ENCODE measurements at places on chromosomes 2 and 18.
A peak's percentile ranks its signal among the peaks of the same experiment; 100 is the strongest.

DNA sequence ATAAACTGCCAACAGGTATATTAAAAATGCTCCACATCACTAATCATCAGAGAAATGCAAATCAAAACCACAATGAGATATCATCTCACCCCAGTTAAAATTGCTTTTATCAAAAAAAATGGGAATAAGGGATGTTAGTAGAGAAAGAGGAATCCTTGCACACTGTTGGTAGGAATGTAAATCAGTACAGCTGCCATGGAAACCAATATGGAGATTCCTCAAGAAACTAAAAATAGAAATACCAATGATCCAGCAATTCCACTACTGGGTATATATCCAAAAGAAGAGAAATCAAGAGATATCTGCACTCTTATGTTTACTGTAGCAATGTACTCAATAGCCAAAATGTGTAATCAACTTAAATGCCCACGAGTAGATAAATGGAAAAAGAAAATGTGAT lies 40.6 kb downstream of the ZRANB3 start:
- DNase-seq = no peak

- DNase-seq = no peak
Observed at GRCh38 chr2:240431271-240431660, 4.2 kb upstream of the GPC1 start.

DNA sequence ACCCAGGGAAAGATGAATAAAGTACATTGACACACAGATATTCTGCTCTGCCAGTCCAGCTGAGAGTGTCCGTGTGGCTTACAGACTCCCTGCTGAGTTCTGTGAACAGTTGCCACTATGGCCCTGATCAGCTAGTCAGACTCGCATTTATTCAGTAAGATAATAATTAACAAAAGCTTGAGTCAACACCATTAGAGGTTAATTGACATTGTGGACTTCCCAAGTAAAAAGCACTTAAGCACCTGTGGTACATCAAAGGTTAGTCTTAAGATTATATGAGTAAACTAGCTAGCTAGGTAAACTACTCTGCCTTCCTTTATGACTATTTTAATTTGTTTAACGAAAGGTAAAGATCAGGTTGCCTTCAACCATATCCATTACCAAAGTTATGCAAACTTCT lies 33.7 kb downstream of the ANKRD30B start:
- no peak for DNase-seq

- no peak for DNase-seq
Observed at GRCh38 chr18:13500869-13501542, 225.4 kb downstream of the FAM210A start.

GRCh38 chr2:64623242-64623850 lies 30.4 kb downstream of the SERTAD2 start:
- no peak for DNase-seq

- DNase-seq = peak; percentile 18
Observed at GRCh38 chr2:239946864-239947728, 78.0 kb downstream of the NDUFA10 start.

DNA sequence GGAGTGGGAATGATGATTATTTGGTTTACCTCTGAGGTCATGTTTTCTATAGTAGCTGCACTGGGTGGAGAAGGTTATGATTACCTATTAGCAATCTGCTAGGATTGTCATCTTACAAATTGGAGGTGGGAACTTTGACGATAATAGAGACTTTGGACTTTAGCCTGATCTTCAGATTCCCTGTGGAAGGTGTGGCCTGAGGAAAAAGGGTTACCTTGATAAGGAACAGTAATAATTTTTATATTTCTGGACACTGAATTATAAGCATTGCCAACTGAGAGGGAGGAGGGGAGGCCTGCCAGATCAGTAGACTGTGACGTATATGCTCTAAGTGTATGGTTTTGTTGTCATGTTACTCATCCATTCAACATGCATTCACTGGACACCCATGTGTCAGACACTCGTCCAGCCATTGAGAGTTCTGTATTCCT lies 183.4 kb upstream of the FOSL2 start:
- DNase-seq = no peak

- no peak for DNase-seq
Observed at GRCh38 chr2:142675398-142675797, 202.1 kb upstream of the KYNU start.

- DNase-seq = no peak
Observed at GRCh38 chr18:30982285-30982992, 60.1 kb downstream of the DSC3 start.

DNA sequence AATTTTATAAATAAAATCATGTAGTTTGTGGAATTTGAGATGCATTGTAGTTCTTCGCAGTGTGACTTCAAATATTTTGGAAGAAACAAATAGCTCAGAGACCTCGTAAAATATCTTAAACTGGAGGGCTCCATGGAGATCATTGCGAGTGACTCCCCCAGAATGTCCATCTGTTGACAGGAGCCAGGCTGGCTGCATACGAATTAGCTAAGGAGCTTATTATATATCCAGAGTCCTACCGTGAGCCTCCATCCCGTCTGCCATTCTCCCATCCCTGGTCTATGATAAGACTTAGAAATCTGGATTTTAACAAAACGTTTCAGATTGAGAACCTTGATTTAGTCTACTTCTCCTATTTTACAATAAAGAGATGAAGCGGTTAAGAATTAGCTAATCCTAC lies 80.2 kb downstream of the MSH2 start:
- no peak for DNase-seq

DNA sequence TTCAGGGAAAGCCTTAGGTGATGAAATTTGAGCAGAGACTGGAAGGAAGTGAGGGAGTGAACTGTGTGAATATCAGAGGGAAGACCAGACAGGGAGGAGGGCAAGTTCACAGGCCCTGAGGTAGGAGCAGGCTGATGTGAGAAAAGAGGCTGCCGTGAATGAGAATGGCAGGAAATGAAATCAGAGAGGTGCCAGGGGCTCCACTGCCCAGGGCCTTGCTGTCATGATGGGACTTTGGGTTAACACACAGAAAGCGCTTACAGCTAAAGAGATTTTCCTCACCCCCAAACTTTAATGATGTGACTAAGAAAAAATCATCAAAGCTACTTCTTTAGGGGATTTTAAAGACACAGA lies 53.8 kb downstream of the MARCHF4 start:
- no peak for DNase-seq

Data from activated T-cell treated with anti-CD3 and anti-CD28 coated beads, Interleukin-2, amount 50 U/mL, for 24 hours (primary cell).